Hair follicle dermal papilla cell (primary cell): ENCODE measurements at places on chromosomes 2 and 18. TPM values are rescaled to one million over a fixed set of nuclear protein-coding genes. Genes with fewer than 3 reads are reported as not detected.

The TEKT4 gene
- total RNA-seq = not detected in 2 replicates

The ALKAL2 gene
- total RNA-seq = not detected in 2 replicates

The TP53I3 gene
- 47.4 and 50.8 TPM in 2 replicates for total RNA-seq

The CYRIA gene
- total RNA-seq = under 0.01 and 0.24 TPM in 2 replicates

The AP1S3 gene
- total RNA-seq = 2.6 and 3.5 TPM in 2 replicates

The SP110 gene
- 15.9 and 19.1 TPM in 2 replicates for total RNA-seq

The CSRNP3 gene
- total RNA-seq = 1.2 and 1.6 TPM in 2 replicates

The GRP gene
- 0.61 TPM in 1 of 2 replicates, not detected in the other for total RNA-seq

The TWIST2 gene
- 46.2 and 75.4 TPM in 2 replicates for total RNA-seq

The B3GNT7 gene
- total RNA-seq = 0.12 and 0.65 TPM in 2 replicates

The PLGLB2 gene
- 1.3 and 2.8 TPM in 2 replicates for total RNA-seq

The FAP gene
- 195 and 205 TPM in 2 replicates for total RNA-seq

The RHBDD1 gene
- 59.1 and 62.0 TPM in 2 replicates for total RNA-seq

The DBI gene
- 71.2 and 91.3 TPM in 2 replicates for total RNA-seq

The DPYSL5 gene
- not detected in 2 replicates for total RNA-seq

The CEBPZOS gene
- total RNA-seq = 14.0 and 15.7 TPM in 2 replicates

The FKBP7 gene
- total RNA-seq = 25.5 and 29.9 TPM in 2 replicates

The RAPGEF4 gene
- 0.61 and 2.8 TPM in 2 replicates for total RNA-seq

The ZRANB3 gene
- 6.6 and 8.3 TPM in 2 replicates for total RNA-seq

The SLC30A3 gene
- not detected in 2 replicates for total RNA-seq

The IL36A gene
- total RNA-seq = not detected in 2 replicates

The SRBD1 gene
- 18.8 and 33.4 TPM in 2 replicates for total RNA-seq

The SERPINB12 gene
- total RNA-seq = 0.32 TPM in 1 of 2 replicates, not detected in the other

The OSR1 gene
- 74.8 and 95.0 TPM in 2 replicates for total RNA-seq

The CFC1 gene
- total RNA-seq = not detected in 2 replicates

The SGO2 gene
- total RNA-seq = 1.7 and 2.3 TPM in 2 replicates

The GPR75 gene
- 2.6 and 2.9 TPM in 2 replicates for total RNA-seq

The POTEJ gene
- total RNA-seq = not detected in 2 replicates

The RFX8 gene
- total RNA-seq = 6.8 and 17.0 TPM in 2 replicates

The LRP1B gene
- total RNA-seq = 0.12 and 0.32 TPM in 2 replicates

The ME2 gene
- total RNA-seq = 26.6 and 27.4 TPM in 2 replicates

The METAP1D gene
- total RNA-seq = 8.3 and 13.1 TPM in 2 replicates

The HAAO gene
- total RNA-seq = 5.7 and 7.0 TPM in 2 replicates

The SLC4A3 gene
- total RNA-seq = 5.5 and 6.0 TPM in 2 replicates

The DES gene
- 1.9 and 2.6 TPM in 2 replicates for total RNA-seq

The SKOR2 gene
- total RNA-seq = not detected in 2 replicates

The CMPK2 gene
- 3.0 and 6.0 TPM in 2 replicates for total RNA-seq

The FLACC1 gene
- total RNA-seq = 1.3 and 1.9 TPM in 2 replicates

The ARHGEF4 gene
- 2.4 and 5.5 TPM in 2 replicates for total RNA-seq

The SLC23A3 gene
- total RNA-seq = 0.85 and 1.5 TPM in 2 replicates

The ERFE gene
- total RNA-seq = 2.9 and 3.2 TPM in 2 replicates

The CNDP2 gene
- total RNA-seq = 48.0 and 70.1 TPM in 2 replicates

The CAVIN2 gene
- total RNA-seq = 1.9 TPM in 2 replicates

The CELF4 gene
- not detected in 2 replicates for total RNA-seq

The CRYBA2 gene
- not detected in 2 replicates for total RNA-seq

The CXCR1 gene
- not detected in 2 replicates for total RNA-seq

The DUSP19 gene
- total RNA-seq = 2.4 and 3.4 TPM in 2 replicates

The KLHL41 gene
- 0.97 TPM in 2 replicates for total RNA-seq

The TBR1 gene
- under 0.01 TPM in 1 of 2 replicates, not detected in the other for total RNA-seq

The FAM168B gene
- 146 and 153 TPM in 2 replicates for total RNA-seq

The TMEM127 gene
- 41.0 and 41.7 TPM in 2 replicates for total RNA-seq

The TANK gene
- total RNA-seq = 110 and 144 TPM in 2 replicates

The KRTCAP3 gene
- total RNA-seq = 0.32 TPM in 1 of 2 replicates, not detected in the other

The UGT1A10 gene
- total RNA-seq = not detected in 2 replicates
